ENCODE measurements at places on chromosomes 5 and 9.

- no peak for DNase-seq
Measured at GRCh38 chr5:156824800-156825199, 25.3 kb upstream of the PPP1R2B start.

GRCh38 chr5:164636456-164636855 lies 1131.0 kb downstream of the MAT2B start:
- DNase-seq, result no peak

DNA sequence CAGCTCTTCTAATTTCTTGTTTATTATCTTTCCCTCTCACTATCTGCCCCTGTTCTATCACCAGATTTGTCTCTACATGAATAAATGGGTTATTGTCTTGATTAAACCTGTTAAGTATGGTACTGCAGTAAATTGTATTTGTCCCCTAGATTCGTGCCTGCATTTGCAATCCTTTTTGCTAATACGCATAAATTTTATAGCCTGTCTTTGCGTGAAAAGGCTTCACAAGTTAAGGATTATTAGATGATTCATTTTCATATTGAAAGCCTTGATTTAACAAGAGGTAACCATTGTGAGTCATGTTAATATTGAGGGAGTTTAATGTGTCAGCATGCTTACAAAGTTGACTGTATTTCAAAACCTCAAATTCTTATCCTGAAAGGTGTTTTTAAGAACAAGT lies 204.6 kb downstream of the PCSK1 start:
- DNase-seq, result no peak

DNA sequence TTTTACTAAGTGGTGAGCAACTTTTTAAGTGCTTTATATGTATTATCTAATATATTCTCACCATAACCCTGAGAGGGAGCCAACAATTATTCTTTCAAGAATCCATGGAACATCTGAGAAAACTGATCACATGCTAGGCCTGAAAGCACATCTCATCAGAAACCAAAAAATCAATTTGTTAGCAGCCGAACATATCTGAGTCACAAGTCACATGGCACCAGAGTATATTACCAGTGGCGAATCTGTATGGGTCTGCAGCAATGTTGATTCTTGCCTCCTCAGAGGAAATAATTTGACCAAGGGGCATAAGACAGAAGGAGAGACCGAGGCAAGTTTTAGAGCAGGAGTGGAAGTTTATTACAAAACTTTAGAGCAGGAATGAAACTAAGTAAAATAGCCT lies 25.3 kb upstream of the SIL1 start:
- DNase-seq, result no peak

- peak; percentile 41 for DNase-seq
Measured at GRCh38 chr5:39427229-39427628, 2.4 kb upstream of the DAB2 start.

- peak; percentile 18 for DNase-seq
Measured at GRCh38 chr9:109316207-109316640, 4.6 kb downstream of the EPB41L4B start.

- DNase-seq, result no peak
Measured at GRCh38 chr5:179153341-179153901, 93.2 kb downstream of the ZNF354C start.

DNA sequence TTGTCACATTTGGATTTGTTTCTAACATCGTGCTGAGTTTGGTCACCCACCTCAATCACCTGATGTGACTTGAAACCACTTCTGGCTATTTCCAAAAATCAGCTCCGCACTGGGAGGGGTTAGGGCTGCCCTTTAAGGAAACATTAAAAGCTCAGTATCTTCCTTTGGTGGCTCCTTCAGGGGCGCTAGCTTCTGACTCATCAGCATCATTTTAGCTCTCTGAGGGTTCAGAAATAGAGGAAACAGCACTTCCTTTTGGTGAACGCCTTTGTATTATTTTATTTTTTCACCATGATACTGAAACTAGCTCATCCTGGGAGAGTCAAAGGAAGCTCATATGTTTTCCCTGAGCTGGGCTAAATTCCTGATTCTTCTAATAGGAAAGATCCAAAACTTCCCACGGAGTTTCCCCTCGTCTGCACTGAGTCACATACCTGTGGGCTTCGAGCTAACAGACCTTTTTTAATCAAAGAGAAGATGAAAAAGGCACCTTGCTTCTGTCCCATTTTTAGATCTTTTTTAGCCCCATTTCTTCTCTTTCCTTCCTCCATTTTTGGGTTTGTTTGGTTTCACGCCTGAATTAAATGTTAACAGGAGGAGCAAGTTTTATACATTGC lies 48.2 kb downstream of the ROPN1L start:
- peak; percentile 55 for DNase-seq

- DNase-seq, result peak; percentile 10
Measured at GRCh38 chr5:125476901-125477585, 730.6 kb upstream of the ZNF608 start.

DNA sequence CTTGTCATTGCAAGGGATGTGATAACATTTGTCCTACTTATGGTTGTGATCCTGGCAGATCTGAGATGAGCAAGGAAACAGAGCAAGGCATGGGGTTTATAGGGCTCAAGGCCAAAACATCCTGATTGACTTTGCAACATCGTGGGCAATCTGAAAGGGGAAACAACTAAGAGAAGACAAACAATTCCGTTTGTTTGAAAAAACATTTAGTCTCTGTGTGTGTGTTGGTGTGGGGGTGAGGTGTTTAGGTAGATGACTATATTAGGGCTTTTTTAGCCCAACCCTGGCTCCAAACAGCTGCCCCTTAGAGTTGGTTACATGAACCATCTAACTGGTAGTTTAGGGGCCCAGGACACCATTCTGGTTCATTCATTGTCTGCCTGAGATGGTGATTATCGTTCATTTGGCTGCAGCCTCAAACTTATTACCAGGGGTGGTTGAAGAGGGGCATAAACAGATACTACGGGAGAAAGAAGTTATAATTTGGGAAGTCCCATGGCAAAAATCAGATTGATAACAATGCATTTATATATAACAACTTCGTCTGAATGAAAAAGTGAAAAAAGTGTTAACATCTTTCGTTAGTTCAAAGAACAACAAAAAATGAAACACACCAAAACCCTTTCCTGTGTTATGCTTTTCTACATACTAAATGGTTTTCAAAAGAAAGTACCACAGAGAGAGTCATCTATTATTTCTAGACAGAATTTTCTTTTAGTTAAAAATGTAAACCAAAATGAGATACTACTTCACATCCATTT lies 5.7 kb downstream of the FYB1 start:
- DNase-seq, result peak; percentile 9

DNA sequence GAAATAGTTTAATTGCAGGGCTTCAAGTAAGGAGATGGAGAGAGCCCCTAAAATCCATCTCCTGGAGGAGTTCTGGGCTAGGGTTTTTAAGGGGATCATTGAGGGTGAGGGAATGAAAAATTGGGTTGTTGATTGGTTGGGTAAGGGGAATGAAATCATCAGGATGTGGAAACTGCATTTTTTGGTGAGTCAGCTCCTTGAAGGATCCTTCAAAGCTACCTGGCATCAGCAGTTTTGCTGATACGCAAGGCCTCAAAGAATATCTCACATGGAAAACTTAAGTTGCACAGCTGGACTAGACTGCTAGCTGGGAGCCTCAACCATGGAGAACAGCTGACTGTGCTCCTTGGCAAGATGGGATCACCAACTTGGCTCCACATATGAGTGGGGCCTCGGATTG lies 136.7 kb downstream of the FGF10 start:
- DNase-seq, result no peak

GRCh38 chr9:107620801-107621200 lies 131.2 kb upstream of the KLF4 start:
- no peak for DNase-seq

DNA sequence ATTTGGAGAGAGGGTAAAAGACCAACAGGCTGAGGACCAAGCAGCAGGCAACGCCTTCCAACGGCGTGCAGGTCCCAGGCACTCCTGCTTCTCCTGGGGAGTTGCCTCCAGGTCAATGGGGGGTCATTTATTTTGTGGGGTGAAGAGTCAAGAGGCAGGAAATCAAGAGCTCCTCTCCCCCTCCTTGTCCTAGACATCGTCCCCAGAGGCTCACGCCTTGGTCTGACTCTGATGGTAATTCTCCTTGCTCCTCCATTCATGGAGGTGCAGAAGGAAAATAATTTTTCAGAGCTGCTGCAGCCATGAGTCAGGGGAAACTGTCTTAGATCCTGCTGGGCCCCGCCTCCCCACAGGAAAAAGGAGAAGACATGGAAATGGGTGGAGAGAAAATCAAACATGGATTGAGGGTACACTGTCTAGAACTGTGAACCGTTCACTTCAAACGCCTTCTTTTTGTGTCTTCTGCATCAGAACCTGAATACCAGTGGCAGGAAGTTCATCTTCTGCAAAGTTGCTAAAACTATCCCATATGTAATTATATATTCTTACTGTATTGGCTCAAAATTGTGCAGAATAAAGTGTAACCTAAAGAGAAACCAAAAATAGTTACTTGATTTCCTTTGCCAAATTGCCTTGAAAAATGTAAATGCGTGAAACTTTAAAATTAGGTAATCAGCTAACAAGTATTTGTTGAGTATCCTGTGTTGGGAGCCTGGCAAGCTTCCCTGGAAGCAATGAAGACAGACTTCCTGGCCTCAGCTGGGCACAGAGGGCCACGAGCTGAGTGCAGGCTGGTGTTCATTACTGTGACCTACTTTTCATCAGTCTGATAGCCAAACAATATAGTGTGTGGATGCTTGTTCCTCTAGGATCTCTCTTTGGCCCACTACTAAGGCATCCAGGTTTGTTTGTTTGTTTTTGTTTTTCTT lies 142.0 kb downstream of the CMYA5 start:
- peak; percentile 10 for DNase-seq

DNA sequence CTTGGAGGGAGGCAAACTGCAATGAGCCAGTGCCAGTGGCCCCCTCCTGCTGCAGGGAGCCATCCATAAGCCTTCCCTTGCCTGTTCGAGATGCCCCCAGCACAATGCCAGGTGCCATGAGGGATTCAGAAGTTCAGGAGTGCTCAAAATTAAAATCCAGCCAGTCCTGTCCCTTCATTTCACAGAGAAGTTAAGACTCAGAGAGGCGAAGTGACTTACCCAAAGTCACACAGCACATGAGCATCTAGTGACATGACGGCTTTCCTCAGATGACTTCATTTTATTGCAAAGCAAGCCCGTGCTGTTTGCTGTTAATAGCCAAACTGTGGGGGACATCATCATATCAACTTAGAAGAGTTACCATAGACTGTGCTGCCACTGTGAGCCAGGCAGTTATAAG lies 69.3 kb upstream of the SAP30L start:
- DNase-seq, result no peak

- DNase-seq, result peak; percentile 93
Measured at GRCh38 chr9:35489313-35490154, at the start of gene RUSC2. Gene RUSC2, plus strand, starts transcription at chr9:35490111. Its CDS starts 56,411 bp downstream, at chr9:35546522.
